ENCODE measurements at places on chromosomes 5 and 9.

GRCh38 chr9:88742905-88743304 is 207.9 kb downstream of the NXNL2 start:
- DNase-seq, result no peak

DNA sequence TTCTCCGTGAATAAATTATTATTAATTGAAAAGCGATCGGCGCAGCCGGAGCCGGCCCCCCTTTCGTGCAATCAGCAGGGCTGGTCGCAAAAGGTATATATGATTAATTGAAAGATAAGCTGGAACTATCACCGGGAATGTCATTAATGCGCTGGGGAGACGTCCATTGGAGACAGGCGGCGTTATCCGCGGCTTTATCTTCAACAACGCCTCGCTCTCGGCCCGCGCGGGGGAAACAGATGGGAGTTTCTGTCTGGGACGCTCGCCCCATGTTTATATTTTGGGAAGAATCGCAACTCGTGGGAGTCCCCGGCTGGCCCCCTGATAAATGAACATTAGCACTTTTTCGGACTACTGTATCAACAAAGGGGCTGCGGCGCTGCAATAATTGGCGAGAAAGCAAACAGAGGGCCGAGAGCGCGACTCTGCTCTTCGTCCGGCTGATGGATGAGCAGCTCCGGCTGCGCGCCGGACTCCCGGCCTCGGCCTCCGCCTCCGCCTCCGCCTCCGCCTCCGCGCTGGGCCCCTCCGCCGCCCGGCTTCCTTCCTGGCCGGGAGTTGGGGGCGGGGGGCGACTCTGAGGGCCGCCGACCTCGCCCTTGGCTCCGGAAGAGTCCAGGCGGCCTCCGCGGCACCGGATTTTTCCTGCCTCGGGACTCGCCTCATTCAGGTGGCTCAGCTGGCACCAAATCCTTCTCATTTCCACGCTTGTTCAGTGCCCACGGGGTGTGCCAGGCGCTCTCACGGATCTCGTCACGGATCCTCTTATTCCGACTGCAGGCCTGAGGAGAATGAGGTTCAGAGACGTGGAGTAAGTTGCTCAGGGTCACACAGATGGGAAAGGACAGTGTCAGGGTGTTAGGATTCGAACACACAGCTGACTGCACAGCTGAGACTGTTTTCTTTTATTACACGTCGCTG is 3.6 kb upstream of the NKX2-5 start:
- DNase-seq, result peak; percentile 57

- no peak for DNase-seq
Measured at GRCh38 chr9:106700676-106701075, 162.3 kb upstream of the ZNF462 start.

DNA sequence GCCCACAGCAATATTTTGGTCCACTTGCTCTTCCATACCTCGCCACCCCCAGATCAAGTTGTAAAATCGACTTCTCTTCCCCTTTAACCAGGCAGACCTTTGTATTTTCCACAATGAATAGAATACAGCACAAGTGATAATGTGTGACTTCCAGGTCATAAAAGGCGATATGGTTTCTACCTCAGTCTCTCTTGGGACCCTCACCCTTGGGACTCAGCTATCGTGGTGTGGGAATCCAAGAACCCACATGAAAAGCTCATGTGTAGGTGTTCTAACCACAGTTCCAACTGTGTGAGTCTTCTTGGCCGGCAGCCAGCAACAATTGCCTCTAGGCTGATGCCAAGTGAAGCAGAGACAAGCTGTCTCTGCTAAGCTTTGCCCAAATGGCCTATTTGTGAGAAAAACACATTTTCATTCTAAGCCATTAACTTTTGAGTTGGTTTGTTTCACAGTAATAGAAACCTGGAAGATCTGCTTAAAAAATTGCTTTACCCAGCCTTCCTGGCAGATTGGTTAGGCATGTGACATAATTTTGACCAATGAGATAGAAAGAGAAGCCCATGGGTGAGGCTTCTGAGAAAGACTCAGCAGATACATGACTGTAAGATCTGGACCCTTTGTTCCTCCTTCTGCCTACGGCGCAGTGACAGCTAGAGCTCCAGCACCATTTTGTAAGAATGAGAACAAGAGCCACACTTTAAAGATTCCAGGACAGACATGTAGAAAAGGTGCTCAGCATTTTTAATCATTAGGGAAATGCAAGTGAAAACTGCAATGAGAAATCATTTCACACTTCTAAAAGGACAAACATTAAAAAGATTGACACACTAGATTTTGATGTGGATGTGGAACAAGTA is 18.3 kb upstream of the MLLT3 start:
- DNase-seq, result no peak

- no peak for DNase-seq
Measured at GRCh38 chr5:142097681-142098080, 10.9 kb upstream of the NDFIP1 start.

- no peak for DNase-seq
Measured at GRCh38 chr5:39587675-39588074, 162.9 kb upstream of the DAB2 start.

DNA sequence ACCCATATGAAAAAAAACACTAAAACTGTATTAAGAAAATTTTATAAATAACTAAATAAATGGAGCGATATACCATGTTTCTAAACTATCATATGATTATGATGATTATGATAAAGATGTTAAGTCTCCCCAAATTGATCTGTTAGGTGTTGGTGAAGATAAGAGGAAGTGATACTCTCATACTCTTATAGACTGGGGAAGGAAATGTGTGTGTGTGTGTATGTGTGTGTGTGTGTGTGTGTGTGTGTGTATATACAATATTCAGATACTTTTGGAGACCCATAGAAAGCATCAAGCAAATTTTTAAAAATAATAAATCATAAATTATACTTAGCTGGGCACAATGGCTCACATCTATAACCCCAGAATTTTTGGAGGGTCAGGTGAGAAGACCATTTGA is 62.9 kb downstream of the TMEM232 start:
- no peak for DNase-seq

DNA sequence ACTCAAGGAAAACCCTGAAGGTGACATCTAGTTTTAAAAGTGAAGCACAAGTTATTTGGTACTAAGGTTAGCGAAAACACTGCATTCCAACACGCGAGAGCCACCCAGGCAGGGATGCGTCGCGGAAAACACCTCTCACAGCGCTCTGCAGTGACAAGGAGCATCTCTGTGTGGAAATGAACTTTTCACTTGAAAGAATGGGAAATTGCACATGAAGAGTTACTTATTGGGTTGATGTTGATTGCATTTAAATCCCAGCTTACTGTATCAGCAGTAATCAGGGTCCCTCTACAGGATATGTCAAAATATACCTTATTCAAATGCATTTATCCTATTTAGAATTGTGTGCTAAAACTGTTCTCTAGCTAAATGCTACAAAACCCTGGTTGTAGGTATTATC is 144.4 kb downstream of the BNC2 start:
- DNase-seq, result peak; percentile 49

- DNase-seq, result no peak
Measured at GRCh38 chr9:81718244-81718643, 28.9 kb upstream of the TLE1 start.

GRCh38 chr5:39774605-39775004 is 349.8 kb upstream of the DAB2 start:
- DNase-seq, result no peak

DNA sequence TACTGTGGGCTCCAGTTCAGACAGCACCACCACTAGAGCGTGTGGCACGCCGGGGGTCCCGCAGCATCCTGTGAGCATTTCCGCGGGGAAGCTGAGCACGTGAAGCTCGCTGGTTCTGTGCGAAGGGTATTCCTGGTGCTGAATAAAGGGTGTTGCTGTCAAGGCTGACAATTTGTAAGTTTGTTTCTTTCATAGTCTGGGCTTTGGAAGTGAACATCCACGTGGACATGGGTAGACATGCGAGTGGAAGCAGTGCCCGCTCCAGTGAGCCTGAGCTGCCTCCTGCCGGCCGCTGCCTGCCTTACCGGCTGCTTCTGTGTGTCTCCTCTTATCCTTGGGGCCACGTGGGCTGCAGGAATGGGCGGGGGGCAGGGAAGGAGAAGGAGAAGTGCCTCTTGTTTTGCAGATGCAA is 14.7 kb downstream of the NDUFS6 start:
- DNase-seq, result no peak

- DNase-seq, result peak; percentile 50
Measured at GRCh38 chr5:100186181-100186580, 349.0 kb upstream of the FAM174A start.

- DNase-seq, result no peak
Measured at GRCh38 chr5:44002381-44002901, 386.8 kb downstream of the FGF10 start.

Measured in ecto neural progenitor cell (in vitro differentiated cells).